DND-41 (cell line): ENCODE measurements at places on chromosomes 13 and 19.

- no peak for DNase-seq
Observed at GRCh38 chr19:17946965-17947784, 14.4 kb downstream of the CCDC124 start.

GRCh38 chr19:13974073-13974472, 21.8 kb downstream of the DCAF15 start:
- DNase-seq, result peak; percentile 47

DNA sequence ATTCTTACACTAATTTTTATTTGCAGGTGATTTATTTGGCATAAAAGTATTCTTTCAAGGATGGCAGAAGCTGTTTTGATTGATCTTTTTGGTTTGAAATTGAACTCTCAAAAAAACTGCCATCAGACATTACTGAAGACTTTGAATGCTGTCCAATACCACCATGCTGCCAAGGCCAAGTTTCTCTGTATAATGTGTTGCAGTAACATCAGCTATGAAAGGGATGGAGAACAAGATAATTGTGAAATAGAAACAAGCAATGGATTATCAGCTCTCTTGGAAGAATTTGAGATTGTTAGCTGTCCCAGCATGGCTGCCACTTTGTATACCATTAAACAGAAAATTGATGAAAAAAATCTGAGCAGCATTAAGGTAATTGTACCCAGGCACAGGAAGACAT, 1.2 kb downstream of the LACC1 start:
- DNase-seq, result no peak

DNA sequence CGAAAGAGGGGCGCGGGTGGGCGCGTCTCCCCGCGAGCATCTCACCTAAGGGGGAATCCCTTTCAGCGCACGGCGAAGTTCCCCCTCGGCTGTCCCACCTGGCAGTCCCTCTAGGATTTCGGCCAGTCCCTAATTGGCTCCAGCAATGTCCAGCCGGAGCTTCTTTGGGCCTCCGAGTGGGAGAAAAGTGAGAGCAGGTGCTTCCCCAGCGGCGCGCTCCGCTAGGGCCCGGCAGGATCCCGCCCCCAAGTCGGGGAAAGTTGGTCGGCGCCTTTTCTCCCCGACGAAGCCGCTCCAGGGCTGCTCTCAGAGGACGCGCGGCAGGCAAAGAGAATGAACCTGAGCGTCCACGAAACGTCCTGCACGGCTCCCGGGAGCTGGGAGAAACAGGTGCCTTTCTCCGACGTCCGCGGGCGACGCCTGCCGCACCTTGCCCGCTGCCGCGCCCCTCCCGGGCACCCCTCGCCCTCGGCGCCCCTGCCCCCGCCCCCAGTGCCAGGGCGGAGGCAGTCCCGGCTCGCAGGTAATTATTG, 366 bp upstream of the KL start:
- no peak for DNase-seq

GRCh38 chr19:35889370-35890112, 10.8 kb downstream of the NFKBID start:
- DNase-seq, result no peak
